ENCODE measurements at places on chromosomes 6 and 20.

DNA sequence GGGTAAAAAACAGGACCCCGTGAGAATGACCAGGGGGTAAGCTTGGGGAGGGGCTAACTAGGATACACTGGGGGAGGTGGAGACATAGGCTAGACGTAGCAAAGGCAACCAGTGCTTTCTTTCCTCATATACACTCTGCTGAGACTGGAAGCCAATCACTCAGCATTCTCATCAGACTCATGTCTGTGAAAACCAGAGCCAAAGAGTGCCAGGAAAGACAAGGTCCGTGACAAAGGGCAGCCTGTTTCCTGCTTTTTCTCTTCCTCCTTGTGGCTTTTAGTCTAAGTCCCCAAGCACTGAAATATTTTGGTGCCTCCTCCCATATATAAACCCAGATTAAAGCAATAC lies 97.9 kb upstream of the NEDD9 start:
- DNase-seq = no peak

DNA sequence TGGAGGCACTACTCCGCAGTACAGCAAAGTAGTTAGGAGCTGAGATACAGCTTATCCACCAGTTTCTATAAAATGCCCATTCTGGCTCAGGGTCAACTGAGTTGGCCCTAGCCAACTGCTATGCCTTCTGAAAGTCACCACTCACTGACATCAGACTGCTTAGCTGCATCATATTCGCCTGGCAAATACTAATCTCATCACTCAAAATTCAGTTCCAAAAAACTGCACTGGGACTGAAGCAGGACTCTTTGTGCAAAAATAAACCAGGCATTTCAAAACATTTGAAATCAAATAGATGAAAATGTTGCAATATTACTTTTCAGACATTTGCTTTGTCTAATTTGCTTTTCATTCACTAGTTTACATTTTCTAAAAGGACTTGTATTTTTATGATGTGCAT lies 230.0 kb downstream of the ALDH8A1 start:
- no peak for DNase-seq

DNA sequence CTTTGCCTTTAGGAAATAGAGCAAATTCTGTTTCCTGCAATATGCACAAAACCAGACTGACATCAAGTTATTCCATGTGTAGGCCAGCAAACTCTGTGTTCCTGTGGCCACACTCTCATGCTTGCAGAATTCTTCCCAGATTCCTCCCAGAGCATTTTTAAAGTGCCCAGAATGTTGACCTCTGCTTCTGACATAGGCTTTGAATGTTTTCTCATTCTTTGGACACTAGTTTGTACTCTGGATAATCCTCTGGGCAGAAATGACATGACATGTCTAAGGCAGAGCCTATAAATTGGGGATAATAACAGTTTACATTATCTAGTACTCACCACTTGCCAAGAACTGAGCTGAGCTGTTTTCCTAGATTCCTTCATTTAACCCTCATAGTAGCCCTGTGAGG lies 9.2 kb upstream of the EFHC1 start:
- no peak for DNase-seq

- no peak for DNase-seq
These were observed 982.9 kb downstream of the TFAP2A start for GRCh38 chr6:9431945-9432344.

GRCh38 chr6:30938730-30939129 lies 2.0 kb upstream of the MUCL3 start:
- DNase-seq = no peak

- no peak for DNase-seq
These were observed 21.7 kb downstream of the OR2B6 start for GRCh38 chr6:27978705-27979104.

GRCh38 chr6:55898342-55898741 lies 23.0 kb upstream of the BMP5 start:
- DNase-seq = no peak

GRCh38 chr6:159490298-159490937 lies 202.6 kb downstream of the SOD2 start:
- DNase-seq = no peak

GRCh38 chr6:53612651-53613050 lies 52.9 kb downstream of the KLHL31 start:
- DNase-seq = no peak

GRCh38 chr6:154822947-154823558 lies 89.8 kb downstream of the SCAF8 start:
- no peak for DNase-seq

- DNase-seq = no peak
These were observed 85.4 kb upstream of the FOXQ1 start for GRCh38 chr6:1226277-1227099.

GRCh38 chr20:63951398-63952209 lies 4.6 kb downstream of the UCKL1 start:
- DNase-seq = no peak

DNA sequence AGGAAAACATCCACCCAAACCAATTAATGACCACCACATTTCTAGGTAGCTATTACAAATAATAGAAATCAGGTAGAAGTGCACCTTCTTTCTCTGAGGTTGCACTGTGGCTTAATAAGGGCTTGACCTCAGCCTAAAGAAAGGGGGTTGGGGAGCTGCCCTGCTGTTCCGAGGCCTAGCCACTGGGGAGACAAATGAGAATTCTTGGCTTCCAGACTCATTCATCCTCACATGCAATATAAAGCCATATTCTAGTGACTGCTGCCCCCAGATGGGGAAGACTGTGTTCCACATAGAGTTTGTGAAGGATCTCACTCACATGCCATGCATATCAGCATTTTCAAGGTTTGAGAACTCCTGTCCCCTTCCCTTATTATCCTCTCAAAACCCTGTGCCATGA lies 22.9 kb downstream of the SAYSD1 start:
- no peak for DNase-seq

- DNase-seq = no peak
These were observed 5.4 kb downstream of the MLN start for GRCh38 chr6:33798343-33798848.

- DNase-seq = no peak
These were observed 2.9 kb downstream of the BIRC7 start for GRCh38 chr20:63238514-63239125.

DNA sequence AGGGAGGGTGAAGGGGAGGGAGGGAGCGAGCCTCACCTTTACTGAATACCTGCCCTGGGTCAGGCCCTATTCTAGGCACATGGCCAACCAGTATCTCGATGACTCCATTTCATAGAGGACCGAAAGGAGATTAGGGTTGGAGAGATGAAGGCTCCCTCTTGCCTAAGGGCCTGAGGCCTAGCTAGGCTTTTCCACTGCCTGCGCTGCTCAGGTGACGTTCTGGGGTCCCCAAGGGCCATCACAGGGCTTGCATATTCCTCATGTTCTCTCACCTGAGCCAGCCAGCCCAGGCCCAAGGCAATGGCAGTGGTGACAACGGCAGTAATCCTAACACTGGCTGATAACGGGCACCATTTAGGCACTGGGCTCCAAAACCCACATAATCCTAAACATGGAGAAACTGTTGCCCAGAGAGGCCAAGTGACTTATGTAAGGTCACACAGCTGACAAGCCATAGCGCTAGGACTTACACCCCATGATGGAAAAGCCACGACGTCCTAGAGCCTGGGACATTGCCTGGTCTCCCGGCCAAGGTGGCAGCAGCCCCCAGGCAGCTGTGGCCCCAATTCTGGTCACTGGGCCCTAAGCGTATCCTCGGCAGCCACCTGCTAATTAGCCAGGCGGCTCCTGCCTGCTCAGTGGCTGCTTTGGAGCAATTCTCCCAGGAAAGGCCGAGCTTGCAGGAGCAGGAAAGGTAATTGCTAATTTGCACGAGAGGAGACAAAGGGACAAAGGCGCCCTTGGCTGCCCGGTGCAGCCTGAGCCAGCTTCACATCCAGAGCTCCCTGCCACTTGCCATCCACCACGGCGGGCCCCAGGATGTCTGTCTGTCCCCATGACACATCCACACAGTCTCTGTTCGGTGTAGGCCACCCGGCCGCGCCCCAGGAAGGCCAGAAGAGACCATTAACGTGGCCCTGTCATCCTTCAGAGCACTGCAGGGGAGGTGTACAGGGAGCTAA lies 21.5 kb downstream of the NOL4L start:
- no peak for DNase-seq

GRCh38 chr6:168377484-168377855 lies 57.9 kb upstream of the DACT2 start:
- DNase-seq = no peak

DNA sequence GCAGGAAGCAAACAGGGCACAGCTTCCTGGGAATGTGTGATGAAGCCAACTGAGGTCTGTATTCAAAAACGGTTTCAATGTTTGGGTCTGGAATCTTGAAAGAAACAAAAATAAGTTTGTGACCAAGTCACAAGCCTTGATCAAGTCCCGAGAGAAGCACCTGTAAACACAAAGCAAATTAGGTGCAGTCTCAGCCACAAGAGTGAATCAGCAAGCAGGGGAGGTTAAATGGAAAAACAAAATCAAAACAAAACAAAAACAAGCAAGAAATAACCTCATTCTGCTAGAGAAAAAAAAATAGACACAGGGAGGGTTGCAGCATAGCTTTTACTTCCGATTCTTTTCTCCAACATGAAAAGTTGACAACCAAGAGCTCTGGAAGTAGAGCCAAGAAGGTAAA lies 201.7 kb downstream of the CLIC5 start:
- DNase-seq = no peak

- DNase-seq = no peak
These were observed 4.6 kb downstream of the SDC4 start for GRCh38 chr20:45343532-45344167.

DNA sequence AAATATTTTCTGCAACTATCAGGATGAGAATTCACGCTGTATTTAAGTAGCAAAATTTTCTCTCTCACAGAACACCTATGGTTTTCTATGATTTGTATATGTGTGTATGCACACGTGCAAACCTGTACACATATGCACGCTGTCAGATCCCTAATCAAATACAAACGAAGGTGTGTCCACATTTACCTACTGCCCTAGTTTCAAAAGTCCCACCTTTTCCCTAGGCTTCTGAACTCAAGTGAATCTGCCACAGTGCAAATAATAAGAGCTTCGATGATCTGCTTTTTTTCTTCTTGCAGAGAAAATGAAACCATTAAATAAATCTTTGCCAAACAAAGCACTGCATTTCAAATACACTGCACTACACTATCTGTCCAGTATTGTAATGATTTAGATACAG lies 6.5 kb downstream of the HIVEP2 start:
- no peak for DNase-seq

- DNase-seq = no peak
These were observed 54.2 kb downstream of the ROS1 start for GRCh38 chr6:117371492-117371891.

- no peak for DNase-seq
These were observed 36.6 kb upstream of the NHSL1 start for GRCh38 chr6:138535728-138536455.

- no peak for DNase-seq
These were observed 12.3 kb downstream of the ABHD12 start for GRCh38 chr20:25378189-25378883.

DNA sequence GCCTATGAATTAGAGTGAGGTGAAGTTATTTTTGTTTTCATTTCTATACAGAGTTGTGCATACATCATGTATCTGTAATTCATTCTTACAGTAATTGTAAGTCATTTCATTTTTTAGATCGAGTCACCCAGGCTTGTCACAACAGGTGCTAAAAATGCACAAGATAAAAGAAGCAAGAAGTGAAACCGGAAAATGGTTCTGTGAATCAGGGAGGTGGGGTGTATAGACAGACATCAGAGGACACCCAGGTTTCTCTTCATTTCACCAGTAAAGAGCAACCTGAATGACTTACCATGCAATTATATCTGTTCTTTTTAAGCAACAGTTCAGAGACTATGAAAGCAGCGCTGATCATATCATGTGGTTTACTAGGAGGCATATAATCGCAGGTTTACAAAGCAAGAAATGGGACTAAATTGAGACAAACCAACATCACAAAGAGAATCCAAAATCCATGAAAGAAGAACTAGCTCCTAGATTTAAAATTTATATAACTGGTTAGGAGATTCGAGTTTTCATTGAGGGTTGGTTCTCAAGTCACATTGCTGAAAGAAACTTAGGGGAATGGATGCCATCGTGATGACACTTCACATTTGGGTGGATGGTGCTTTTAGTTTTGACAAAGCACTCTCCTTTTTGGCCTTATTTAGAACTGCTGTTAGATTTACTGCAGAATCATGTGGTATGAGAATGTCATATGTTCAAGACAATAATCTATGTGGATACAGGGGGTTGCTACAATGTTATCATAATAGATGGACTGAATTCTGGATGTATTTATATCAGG lies 27.9 kb upstream of the TBC1D7 start:
- DNase-seq = no peak

DNA sequence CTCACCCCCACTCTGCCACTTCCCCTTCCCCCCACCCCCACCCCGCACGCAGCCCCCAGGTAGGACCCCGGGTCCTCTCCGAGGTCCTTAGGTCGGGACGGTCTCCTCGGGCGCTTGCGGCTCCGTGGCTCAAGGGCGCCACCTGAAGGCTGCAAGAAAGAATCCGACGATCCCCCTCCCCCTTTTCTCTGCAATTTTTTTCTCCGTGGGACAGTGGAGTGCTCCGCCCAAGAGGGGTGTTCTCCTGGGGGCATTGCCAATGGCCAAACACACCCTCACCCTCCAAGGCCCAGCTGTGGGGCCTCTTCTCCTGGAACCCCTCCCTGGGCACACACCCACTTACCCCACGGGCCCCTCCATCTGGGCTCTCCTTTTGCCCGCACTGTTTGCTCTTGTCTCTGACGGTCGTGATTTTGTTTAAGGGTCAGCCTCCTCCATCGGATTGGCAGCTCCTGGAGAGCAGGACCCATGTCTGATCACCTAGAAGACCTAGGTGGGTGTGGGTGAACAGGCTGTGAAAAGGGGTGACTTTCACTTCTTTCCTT lies 1.1 kb upstream of the TMEM74B start:
- no peak for DNase-seq

DNA sequence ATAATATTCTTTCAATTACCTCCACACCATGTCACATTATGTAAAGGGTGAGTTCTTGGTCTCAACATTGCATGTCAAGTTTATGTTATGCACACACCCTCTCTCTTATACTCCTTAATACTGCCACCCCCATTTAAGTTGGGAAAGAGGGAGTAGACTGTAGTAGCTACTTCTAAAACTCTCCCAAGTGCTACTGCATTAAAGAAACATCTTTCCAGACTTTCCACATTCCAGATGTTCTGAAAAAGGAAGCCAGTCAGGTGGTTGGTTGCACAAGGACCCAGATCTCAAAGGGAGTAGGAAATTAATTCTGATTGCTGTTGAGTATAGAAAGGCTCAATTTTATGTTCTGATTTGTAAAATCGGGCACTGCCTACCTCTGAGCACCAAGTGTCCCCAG lies 419.5 kb downstream of the CD83 start:
- no peak for DNase-seq

DNA sequence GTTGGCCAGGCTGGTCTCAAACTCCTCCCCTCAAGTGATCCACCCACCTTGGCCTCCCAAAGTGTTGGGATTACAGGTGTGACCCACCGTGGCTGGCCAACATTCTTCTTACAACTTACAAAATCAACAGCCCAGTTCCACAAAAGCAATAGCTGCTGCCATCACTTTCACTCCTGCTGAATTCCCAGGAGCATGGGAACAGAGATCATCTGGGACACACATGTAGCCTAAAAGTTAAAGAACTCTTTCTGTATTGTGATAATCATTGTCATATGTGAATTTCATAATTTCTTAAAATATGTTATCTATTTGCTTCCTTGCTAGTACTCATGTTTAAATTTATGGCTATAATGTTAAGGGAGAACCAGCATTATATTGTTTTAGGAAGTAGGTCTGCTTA lies 51.7 kb downstream of the NCOA6 start:
- no peak for DNase-seq

- no peak for DNase-seq
These were observed 41.6 kb downstream of the ANKEF1 start for GRCh38 chr20:10076126-10077080.
